ENCODE measurements at places on chromosomes 6 and 20.

DNA sequence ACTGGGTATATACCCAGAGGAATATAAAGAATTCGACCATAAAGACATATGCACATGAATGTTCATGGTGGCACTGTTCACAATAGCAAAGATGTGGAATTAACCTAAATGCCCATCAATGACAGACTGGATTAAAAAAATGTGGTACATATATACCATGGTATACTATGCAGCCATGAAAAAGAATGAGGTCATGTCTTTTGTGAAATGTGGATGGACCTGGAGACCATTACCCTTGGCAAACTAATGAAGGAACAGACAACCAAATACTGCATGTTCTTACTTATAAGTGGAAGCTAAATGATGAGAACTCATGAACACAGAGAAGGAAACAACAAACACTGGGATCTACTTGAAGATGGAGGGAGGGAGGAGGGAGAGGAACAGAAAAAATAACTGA is 186.7 kb upstream of the SSTR4 start:
- no peak for DNase-seq

GRCh38 chr20:3993109-3993508 is 22.2 kb downstream of the RNF24 start:
- no peak for DNase-seq

DNA sequence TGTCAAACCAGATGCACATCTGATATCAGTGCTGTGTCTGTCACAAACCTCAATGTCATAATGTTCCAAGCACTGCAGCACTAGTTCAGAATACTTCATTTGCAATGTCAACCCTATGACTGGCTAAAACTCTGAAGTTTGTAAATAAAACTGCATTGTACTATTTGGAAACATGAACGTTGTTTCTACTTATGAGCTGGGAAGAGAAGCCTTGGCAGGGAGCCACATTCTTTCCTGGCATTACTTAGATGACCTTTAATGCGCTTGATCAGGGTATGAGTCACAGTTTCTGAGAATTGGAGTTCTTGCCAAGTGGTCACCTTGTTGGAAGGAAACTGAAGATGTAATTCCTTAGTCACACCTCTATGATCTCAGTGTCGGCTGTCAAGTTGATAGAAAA is 664.8 kb upstream of the MMS22L start:
- no peak for DNase-seq

GRCh38 chr6:11812951-11813350 is 34.3 kb upstream of the ADTRP start:
- DNase-seq = no peak

GRCh38 chr6:47741807-47742206 is 40.0 kb upstream of the OPN5 start:
- no peak for DNase-seq

- no peak for DNase-seq
Observed at GRCh38 chr6:144477396-144477795, 192.3 kb downstream of the UTRN start.

GRCh38 chr20:54389596-54390280 is 85.7 kb upstream of the DOK5 start:
- DNase-seq = no peak

GRCh38 chr20:33438481-33438880 is 5.1 kb downstream of the SNTA1 start:
- DNase-seq = no peak

GRCh38 chr6:76014626-76015530 is 57.6 kb downstream of the IMPG1 start:
- DNase-seq = no peak

Data from CD4-positive, alpha-beta T cell (primary cell).